NCI-H1092 (cell line): ENCODE measurements at places on chromosomes 12 and 14.

DNA sequence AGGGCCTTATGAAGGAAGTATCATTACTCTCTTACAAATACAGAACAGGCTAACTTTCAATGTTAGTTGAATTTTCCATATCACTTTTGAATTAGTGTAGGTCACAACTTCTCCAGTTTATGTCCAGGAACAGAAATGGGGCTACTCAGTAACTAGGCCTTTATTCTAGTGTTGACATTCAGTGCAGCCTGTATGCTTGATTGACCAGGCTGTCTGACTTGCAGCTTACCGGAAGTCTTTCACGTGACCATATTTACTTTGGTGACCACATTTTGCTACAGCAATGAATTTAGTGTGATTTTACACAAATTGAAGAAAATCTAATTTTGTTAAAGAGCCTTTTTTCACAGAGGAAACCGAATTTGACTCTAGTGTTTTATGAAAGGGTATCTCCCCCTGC lies 12.4 kb downstream of the MTERF2 start:
- DNase-seq, result no peak

GRCh38 chr12:5000204-5000603 lies 43.5 kb upstream of the KCNA5 start:
- DNase-seq, result no peak

DNA sequence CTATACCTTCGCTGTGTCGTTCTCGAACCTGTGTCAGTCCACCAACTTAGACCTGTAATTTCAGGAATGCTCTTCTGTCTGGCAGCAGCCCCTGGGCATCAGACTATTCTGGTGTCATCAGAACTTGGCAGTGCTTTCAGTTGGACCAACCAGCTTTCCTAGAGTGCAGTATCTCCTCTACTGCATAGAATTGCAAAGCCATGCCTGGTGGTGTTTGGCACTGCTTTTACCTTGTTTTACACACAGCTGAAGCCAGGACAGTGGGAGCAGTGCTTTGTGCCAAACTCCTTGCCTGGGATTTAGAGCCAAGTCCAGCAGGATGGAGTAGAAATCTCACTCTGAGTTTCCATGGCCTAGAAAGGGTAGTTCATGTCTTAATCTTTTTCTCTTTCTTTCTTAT lies 1.5 kb downstream of the FLVCR2 start:
- no peak for DNase-seq

- DNase-seq, result no peak
Observed at GRCh38 chr14:99440278-99440677, 40.4 kb downstream of the SETD3 start.

DNA sequence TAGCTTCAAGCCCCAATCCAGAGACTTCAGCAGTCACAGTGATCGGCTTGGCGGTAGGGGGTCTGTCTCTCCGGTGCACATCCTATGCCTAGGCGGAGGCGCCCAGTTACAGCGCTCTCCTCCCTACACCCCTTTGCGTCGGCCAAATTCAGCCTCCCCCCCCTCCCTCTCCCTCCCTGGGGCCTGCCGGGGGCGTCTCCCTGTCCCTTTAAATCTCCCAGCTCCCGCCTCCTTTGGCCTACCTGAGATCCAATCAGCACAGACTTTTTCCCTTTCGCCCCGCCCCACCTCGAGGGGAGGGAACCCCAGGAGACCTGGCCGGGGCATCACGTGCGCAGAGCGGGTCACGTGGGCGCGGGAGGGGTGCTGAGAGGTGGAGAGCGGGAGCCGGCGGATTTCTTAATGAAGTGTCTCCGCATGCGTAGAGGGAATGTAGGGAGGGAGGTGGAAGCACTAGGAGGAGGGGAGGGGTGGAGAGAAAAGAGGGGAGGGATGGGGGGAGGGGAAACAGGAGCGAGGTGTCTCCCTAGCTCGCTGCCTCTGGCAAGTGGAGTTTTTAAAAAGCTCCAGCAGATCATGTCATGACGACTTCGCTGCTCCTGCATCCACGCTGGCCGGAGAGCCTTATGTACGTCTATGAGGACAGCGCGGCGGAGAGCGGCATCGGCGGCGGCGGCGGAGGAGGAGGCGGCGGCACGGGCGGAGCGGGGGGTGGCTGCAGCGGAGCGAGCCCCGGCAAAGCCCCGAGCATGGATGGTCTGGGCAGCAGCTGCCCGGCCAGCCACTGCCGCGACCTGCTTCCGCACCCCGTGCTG lies at the start of gene HOXC13:
Gene HOXC13, plus strand, starts transcription at position 506 of the 815 bp plus-strand sequence. Its CDS starts 76 bp downstream, at position 582.
- DNase-seq, result peak; percentile 93

- DNase-seq, result no peak
Observed at GRCh38 chr12:121934309-121934664, 15.9 kb downstream of the CFAP251 start.

- DNase-seq, result no peak
Observed at GRCh38 chr12:50024805-50025186, 498 bp downstream of the RACGAP1 start.

- DNase-seq, result no peak
Observed at GRCh38 chr14:49582113-49582977, 3.8 kb downstream of the RPS29 start.

DNA sequence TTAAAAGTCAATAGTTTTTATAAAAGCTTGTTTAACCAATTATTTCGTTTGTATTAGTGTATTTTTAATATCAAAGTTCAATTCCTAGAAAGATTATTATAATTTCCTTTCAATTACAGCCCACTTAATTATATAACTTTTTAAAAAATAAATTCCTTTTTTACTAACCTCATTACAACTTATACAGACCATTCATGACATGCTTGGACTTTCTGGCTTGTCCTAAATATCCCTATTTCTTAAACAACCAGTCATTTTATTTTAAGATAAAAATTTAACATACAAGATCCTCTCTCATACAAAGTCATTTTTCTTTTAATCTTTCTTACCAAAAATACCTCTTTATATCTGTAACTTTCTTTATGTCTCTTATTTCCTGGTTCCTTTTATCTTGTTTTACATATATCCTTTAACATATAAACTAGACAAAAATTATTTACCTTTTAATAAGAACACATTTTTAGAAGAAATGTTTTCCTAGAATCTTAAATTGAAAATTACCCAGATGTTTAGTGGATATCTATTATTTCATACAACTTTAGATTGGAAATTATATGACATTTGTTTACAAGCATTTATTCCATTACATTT lies 10.4 kb upstream of the TMEM263 start:
- DNase-seq, result no peak

DNA sequence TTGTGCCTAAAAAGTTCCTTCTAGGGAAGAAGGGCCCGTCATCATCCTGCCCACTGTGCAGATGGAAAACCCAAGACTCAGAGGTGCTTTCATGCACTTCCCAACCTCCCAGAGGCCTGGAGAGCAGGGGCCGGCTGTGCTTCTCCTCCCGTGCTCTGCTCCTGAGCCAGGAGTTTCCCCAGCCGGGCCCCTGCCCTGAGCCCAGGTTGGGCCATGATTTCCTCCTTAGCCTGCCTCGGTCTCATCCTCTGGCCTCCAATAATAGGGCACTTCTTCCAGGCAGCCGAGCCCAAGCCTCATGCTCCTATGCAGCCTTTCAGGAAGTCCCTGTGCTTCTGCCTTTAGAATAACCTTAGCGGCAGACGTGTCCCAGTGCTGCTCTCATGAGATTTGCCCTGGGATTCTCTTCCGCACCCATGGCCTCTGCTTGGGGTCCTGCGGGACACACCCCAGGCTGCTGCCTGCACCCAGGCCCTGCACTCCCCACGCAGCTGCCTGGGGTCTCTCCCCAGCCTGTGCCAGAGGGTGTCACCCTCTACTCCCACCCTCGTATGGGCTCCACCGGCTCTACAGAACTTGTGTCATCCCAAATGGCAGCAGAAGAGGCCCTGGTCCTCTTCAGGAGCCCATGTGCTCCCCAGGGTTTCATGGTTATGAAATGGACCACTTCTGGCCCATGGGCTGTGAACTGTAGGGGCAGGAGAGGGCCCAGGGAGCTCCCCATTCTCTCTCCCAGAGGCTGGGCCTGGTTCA lies 359.3 kb downstream of the ADGRD1 start:
- DNase-seq, result no peak

DNA sequence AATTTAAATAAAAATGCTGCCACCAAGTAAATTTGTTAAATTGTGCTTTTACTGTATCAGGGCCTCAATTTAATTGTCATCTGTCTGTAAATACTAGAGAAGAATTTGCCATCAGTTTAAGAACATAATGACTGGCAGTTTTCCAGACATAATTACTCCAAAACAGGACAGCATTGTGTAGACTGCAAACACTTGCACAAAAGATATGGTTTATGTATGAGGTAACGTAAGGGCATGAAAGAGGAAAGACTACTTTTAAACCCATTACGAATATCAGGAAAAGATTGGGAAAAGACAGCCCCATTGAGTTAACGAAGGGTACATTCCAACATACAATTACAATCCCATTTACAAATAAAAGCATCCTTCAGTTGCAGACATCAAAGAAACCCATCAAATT lies 59.8 kb upstream of the KRR1 start:
- no peak for DNase-seq
